ENCODE measurements at places on chromosomes 2 and 18. TPM values are rescaled to one million over a fixed set of nuclear protein-coding genes. Genes with fewer than 3 reads are reported as not detected.

DNA sequence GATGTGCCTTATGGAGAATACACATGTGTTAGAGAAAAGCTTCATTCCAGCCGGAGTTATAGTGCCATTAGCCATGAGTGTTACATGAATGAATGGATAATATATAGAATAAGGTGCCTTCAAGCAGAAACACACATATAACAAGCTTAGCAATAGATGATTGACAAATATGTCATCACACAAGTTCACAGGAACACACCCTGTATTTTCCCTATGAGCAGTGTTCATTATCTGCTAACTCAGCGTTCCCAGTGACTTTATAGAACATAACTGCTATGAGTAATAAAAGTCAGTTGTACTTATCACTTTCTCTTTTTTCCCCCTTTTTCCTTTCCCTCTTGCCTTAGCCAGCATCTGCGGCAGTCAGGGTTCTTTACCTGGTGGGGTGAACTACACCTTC, 65.1 kb downstream of the TIMM21 start:
- no peak for DNase-seq

- no peak for DNase-seq
Measured at GRCh38 chr2:176891105-176891504, 321.5 kb upstream of the HNRNPA3 start.

DNA sequence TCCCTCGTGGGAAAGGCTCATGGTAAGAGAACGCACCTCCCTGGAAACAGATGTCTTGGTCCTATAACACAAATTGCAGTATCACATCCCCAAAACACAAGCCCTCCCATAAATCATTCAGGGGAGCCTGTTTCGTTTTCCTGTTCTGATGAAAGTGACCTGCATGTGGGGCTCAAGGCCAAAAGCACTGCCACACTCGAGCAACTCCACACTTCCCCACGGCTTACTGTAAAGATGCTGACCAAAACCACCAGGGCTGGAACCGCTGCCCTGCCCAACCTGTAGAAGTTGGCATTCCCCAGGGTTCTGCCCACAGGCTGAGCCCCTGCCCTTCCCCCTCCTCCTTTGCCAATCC, 139.7 kb downstream of the BCL11A start:
- DNase-seq, result no peak

The KIAA2012 gene
- not detected for total RNA-seq

- no peak for DNase-seq
Measured at GRCh38 chr18:45837283-45838070, 12.0 kb downstream of the SIGLEC15 start.

- no peak for DNase-seq
Measured at GRCh38 chr18:6859676-6860422, 130.3 kb downstream of the ARHGAP28 start.

DNA sequence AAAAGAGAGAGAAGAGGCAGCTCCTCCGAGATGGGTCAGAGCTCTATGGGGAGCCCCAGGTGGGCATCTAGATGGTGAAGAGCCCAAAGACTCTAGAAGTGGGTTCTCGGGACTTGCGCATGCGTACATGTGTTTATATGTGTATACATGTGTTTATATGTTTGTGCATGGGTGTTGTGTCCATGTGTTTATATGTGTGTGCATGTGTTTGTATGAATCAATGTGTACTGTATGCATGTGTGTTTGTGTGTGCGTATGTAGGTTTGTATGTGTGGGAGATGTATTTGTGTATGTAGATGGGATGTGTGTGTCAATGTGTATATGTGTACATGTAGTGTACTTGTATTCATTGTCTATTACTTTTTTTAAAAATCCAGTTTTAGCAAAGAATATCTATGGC, 25.6 kb downstream of the DNPEP start:
- DNase-seq, result no peak

The SLC9A4 gene
- 0.06 TPM for total RNA-seq

DNA sequence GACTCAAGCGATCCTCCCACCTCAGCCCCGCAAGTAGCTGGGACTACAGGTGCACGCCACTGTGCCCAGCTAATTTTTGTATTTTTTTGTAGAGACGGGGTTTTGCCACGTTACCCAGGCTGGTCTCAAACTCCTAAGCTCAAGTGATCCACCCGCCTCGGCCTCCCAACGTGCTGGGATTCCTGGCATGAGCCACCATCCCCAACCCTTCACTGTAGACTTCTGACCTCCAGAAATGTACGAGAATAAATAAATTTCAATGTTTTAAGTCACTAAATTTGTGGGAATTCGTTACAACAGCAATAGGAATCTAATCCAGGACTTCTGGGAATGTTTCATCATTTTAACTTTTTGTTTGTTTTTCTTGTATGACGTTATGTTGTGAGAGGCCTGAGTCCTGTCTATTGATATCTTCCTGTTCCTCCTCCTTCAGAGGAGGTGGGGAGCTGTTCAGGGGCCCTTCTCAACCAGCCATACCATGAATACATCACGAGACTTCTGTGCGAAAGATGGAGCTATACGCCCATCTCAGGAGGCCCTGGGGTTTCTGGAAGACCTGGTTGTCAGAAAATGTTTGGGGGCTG, 40.0 kb downstream of the TEX44 start:
- no peak for DNase-seq

Measured in LHCN-M2 (cell line).